Upper lobe of left lung (tissue), 6 donors: ENCODE measurements at places on chromosomes 6 and 20. TPM values are rescaled to one million over a fixed set of nuclear protein-coding genes. Genes with fewer than 3 reads are reported as not detected.
A peak's percentile ranks its signal among the peaks of the same experiment; 100 is the strongest.

DNA sequence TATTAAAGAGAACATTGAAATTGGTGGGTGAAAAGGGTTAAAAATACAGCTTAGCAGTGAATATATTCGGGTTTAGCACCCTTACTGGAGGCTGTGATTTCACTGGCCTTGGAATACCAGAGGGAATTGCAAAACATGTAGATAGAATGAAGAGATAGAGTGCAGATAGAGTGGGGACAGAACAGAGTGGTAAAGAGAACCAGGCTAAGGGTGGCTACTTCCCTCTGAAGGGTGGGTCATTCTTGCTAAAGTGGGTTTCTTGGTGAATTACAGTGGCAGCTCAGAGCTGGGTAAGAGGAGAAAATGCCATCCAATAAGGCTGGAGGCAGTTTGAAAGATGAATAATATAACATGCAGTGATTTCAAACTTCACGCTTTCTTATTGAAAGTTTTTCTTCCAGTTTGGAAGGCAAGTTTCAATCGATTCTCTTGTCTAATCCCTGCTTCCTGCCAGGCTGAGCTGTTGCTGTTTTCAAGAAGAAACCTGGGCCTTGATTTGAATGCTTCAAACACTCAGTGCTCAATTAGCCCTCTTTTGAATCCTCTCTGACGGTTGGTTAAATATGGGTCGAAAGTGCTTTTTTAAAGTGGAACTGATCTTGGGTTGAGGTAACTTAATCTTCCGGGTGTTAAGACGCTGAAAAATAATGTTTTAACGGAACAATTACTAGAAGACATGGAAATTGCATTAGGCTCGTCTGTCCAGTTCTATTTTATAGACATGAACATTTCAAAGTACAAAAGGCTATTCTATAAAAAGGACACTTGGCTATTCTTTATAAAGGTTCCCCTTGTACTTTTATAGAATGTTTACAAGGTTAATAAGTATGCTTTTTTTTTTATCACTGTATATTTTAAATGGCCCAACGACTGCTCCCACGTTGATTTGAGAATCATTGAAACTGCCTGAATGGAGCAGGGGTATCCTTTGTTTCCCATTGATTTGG lies 203.3 kb downstream of the BCAS1 start:
- no peak for DNase-seq

DNA sequence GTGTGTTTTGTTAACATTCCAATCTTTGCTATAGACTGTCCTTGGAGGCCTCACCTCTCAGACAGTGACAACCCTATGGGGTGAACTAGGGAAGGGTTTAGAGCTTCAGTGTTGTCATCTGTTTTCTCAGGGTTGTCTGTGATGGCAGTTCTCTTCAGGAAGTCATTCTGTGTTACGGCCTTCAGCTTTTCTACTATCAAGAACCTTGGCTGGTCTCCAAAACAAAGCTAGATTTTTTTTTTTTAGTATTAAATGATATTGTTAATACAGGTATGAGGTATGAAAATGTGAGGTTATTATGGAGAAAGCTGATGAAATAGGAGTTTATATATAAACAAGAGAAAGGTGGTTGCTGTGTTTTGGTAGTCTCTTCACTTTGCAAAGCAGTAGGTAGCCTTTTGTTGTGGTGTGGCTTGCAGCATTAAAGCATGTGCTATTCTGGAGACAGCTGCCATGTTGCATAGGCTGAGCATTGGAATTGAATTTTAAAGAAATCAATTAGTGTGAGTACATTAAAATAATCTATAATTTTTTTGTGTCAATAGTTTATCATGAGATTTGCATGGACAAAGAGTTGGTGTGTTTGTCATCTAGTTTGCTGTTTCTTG lies 162.6 kb downstream of the CARMIL1 start:
- no peak for DNase-seq

- DNase-seq, result no peak
These were observed 1278.0 kb upstream of the MAP3K7 start for GRCh38 chr6:91864911-91865310.

DNA sequence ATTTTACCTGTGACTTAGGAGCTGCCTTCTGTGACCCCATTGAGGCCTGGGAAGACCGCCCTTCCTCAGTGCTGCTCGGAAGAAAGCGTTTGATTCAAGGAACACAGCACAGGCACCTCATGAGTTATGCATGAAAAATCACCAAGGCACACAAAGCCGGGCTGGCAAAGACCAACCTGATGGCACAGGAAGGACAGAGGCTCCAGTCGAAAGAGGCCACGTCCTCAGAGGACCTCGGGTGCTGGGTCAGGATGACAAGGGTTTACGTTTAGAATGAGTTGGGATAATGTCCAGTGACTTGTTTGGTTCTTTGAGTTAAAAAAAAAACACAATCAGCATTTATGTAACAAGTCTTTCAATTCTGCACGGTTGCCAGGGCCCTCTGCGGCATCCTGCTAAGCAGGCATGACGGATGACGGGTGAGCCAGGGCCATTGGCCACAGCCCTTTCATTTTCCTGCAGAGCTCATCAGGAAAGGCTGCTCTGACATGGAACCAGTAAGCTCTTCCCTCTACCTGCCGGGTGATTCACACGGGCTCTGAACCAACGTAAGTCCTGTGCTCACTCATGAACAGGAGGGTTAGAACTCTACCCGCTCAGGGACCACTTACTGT lies 112.8 kb downstream of the DACT2 start:
- no peak for DNase-seq

DNA sequence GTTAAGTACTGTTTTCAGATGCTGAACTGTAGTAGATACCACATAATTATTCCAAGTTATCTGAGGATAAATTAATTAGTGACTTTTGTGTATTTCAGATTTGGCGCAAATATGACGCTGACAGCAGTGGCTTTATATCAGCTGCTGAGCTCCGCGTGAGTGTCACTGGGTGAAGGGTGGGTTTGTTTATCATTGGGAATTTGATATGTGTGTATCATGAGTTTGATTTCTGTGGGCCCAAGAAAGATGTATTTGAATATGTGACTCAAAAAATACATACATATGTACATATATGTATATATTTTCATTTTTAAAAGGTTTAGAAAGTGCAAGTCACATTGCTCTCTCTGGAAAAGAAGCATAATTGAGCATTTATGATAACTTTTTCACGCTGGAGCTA lies 17.4 kb downstream of the SCGN start:
- DNase-seq, result no peak

DNA sequence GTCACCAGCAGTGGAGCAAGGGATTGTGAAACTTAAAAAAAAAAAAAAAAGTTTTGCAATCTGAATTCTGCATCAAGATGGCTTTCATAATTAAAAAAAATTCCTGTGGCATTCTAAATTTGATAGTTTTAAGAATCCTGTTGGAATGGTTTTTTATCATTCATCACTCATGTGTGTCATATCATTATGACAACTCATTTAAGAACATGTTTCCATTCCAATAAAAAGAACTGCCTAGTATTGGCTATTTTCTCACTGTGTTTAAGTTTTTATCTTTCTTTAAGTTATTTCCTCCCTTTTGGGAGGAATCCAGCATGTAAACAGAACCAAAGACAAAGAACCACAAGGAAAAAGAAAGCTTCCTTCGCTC lies 26.2 kb upstream of the RHAG start:
- DNase-seq, result no peak

DNA sequence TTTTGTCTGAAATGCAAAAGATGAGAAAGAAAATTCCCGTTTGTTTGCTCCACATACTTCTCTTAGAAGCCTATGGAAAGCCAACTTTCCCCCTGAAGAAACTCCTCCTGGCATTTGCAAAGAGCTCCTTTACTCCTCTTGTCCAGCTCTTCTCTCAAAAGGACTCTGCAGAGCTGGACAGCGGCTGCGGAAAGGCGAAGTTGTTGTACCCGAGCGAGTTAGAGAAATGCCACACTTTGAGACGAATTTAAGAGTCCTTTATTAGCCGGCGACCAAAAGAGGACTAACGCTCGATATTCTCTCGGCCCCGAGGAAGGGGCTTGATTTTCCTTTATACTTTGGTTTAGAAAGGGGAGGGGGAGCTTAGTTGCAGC lies 157.8 kb downstream of the TRIM27 start:
- no peak for DNase-seq

GRCh38 chr20:47124181-47124717 lies 229.6 kb downstream of the EYA2 start:
- DNase-seq, result peak; percentile 57

- no peak for DNase-seq
These were observed 246.0 kb upstream of the SPTLC3 start for GRCh38 chr20:12762725-12763124.

MTFR2 gene
- 1.0 TPM for total RNA-seq

SLC2A10 gene
- 20.9 TPM for total RNA-seq

KIF25 gene
- total RNA-seq, result 0.30 TPM

VSTM2L gene
- total RNA-seq, result 24.3 TPM
